ENCODE measurements at places on chromosomes 1 and 21. TPM values are rescaled to one million over a fixed set of nuclear protein-coding genes. Genes with fewer than 3 reads are reported as not detected.
A peak's percentile ranks its signal among the peaks of the same experiment; 100 is the strongest.

DNA sequence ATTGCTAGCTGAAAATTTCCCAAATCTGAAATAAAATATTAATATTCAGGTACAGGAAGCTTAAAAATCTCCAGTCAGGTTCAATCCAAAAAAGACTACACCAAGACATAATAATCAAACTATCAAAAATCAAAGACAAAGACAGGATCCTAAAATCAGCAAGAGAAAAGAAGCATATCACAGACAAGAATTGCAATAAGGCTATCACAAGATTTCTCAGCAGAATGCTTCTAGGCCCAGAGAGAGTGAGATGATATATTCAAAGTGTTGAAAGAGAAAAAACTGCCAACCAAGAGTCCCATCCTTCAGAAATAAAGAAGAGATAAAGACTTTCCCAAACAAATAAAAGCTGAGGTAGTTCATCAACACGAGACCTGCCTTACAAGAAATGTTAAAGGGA, 5.0 kb upstream of the SELP start:
- no peak for DNase-seq

DNA sequence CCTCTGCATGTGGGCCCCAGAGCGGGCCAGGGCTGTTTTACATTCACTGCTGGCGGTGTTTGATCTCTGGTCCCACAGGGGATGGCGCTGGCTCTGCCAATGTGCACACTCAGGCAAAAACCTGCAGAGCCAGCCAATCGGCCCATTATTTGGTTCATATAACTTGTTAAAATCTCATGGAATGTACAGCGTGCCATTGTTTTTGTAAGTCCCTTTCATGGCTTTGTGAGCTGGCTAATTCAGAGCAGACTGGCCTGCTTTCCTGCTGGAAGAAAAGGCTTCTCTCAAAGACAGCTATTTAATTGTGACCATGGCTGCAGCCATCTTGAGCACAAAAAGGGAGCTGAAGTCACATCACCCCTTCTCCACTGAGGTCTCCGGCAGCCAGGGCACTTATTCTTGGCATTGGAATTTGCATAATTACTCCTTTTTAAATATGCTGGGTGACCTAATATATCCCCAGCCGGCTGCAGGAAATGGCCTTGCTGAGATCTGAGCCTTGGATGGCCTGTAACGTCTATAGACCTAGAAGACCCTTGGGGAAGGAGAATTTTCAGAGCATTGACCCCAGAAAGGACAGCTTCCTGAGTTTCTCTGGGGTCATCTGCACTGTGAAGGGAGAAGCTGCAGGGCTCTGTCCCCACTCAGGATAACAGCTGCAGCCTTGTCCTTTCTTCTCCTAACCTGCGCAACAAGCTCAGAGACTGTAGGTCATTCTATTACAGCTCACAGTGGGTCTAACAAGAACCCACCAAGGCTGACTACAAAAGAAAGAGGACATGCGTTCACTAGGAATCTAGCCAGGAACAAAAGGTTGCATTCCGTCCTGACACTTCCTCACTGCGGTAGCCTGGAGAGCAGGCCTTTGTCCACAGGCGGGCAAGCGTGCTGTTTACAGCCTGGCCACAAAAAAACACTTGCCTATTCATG, 45.8 kb downstream of the BCAR3 start:
- no peak for DNase-seq

GRCh38 chr1:47622776-47623556, 185.1 kb downstream of the FOXD2 start:
- DNase-seq, result no peak

- no peak for DNase-seq
These were observed 382 bp downstream of the TRMT1L start for GRCh38 chr1:185156288-185156853.

- DNase-seq, result no peak
These were observed 56.1 kb downstream of the HMCN1 start for GRCh38 chr1:185790194-185790735.

- no peak for DNase-seq
These were observed 10.4 kb upstream of the AGO4 start for GRCh38 chr1:35797380-35797779.

GRCh38 chr1:84855691-84856630, 37.0 kb downstream of the LPAR3 start:
- no peak for DNase-seq

The ANGPTL1 gene
- 0.04 TPM for total RNA-seq

DNA sequence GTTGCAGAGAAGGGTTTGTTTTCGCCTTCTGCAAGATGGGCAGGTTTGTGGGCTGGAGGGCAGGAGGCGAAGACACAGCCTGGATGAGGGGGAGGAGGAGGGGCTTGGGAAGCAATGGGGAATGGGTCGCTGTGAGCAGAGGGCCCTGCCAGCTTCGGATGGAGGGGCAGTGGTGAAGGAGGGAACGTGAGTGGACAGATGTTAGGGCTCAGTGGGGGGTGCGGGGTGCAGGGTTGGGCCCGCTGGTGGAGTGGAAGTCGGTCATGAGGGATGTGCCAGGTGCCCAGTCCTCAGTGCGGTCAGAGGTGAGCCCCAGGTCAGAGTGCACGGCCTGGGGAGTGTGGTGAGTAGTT, 55.5 kb upstream of the ABCG1 start:
- DNase-seq, result no peak

The AK5 gene
- total RNA-seq, result 0.18 TPM

GRCh38 chr21:32307706-32308105, 9.1 kb downstream of the MRAP start:
- no peak for DNase-seq

- DNase-seq, result no peak
These were observed 434.8 kb downstream of the CAMTA1 start for GRCh38 chr1:7220007-7220406.

DNA sequence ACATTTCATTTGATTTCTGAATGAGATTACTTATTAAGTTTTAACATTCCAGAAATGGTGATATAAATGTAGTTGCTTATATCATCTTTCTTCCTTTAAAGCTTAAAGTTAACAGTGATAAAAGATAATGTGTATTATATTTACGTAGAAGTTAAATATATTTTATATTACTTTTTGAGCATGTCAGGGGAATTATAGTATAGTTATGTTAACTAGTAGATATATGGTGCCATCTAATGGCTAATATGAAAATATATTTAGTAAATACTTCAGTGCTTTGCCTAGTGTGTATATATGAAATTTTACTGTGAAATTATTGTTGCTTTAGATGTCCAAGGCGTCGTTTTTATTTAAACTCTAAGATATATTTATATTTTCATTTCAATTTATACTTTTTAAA, 51.5 kb downstream of the SYT14 start:
- DNase-seq, result peak; percentile 8

The FCRL4 gene
- not detected for total RNA-seq

- DNase-seq, result no peak
These were observed 944.0 kb upstream of the ADGRL4 start for GRCh38 chr1:79950511-79950910.

DNA sequence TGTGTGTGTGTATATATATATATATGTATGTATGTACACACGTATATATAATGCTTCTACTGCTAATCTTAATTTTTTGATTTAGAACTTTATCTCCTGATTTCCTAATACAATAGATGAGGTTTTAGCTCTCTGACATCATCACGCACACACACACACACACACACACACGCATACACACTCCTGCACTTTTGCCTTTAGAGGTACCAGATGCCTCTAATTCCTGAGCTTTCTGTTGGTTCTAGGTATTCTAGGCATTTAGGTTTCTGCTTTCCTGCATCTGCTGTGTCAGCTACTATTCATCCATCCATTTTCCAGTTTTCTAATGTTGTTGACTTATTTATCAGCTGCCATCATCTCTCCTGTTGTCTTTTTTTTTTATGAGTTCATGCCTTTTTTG, 348.3 kb downstream of the ASTN1 start:
- DNase-seq, result no peak

The BACE2 gene
- total RNA-seq, result 8.1 TPM

GRCh38 chr1:31786366-31787060, 22.4 kb upstream of the ADGRB2 start:
- DNase-seq, result no peak

GRCh38 chr1:41242342-41243078, 404 bp upstream of the SCMH1 start:
- no peak for DNase-seq

The KLHDC7A gene
- not detected for total RNA-seq

All from cardiac muscle cell (in vitro differentiated cells and primary cell).